ENCODE measurements at places on chromosomes 3 and 15. TPM values are rescaled to one million over a fixed set of nuclear protein-coding genes. Genes with fewer than 3 reads are reported as not detected.

IREB2 gene
- 55.9 TPM for total RNA-seq

FGD5 gene
- total RNA-seq, result not detected

BHLHE40 gene
- 34.1 TPM for total RNA-seq

IDH3A gene
- 47.4 TPM for total RNA-seq

LARP6 gene
- 123 TPM for total RNA-seq

GPR176 gene
- total RNA-seq, result 22.0 TPM

SST gene
- not detected for total RNA-seq

RASL12 gene
- total RNA-seq, result 0.73 TPM

GABRR3 gene
- total RNA-seq, result not detected

CCRL2 gene
- total RNA-seq, result not detected

SERPINI2 gene
- not detected for total RNA-seq

LRRC31 gene
- not detected for total RNA-seq

GOLGA8O gene
- total RNA-seq, result 2.4 TPM

INKA1 gene
- total RNA-seq, result 5.1 TPM

C2CD4A gene
- total RNA-seq, result not detected

TMEM212 gene
- total RNA-seq, result not detected

- no peak for DNase-seq
These were observed 116.3 kb upstream of the DAZL start for GRCh38 chr3:16721494-16721893.

- no peak for DNase-seq
These were observed 657.5 kb downstream of the GRM7 start for GRCh38 chr3:7518456-7518855.

- DNase-seq, result no peak
These were observed 19.7 kb downstream of the SPATA12 start for GRCh38 chr3:57080171-57080570.

- no peak for DNase-seq
These were observed at the start of gene HAPLN3 for GRCh38 chr15:88894819-88895767. Gene HAPLN3 (minus strand): TSS chr15:88895544. CDS start chr15:88887298, 8,246 bp downstream.

- no peak for DNase-seq
These were observed 205.6 kb downstream of the NECTIN3 start for GRCh38 chr3:111277226-111277625.

DNA sequence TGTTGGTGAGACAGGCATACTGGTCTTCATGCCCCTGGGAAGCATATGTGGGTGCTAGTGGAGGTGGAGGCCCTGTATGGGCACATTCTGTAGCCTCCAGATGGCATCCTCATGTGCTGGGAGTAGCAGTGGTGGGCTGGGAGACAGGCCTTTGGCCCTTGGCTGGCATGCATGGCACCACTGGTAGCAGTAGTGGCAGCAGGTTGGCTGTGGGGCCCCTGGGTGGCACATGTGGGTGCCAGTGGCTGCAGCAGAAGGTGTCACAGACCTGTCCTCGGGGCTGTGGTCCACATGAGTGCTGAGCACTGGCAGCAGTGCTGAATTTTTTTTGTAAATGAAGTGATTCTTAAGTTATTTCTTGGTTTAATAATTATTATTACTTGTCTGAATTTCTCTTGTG, 71.2 kb downstream of the TNFAIP8L3 start:
- no peak for DNase-seq

DNA sequence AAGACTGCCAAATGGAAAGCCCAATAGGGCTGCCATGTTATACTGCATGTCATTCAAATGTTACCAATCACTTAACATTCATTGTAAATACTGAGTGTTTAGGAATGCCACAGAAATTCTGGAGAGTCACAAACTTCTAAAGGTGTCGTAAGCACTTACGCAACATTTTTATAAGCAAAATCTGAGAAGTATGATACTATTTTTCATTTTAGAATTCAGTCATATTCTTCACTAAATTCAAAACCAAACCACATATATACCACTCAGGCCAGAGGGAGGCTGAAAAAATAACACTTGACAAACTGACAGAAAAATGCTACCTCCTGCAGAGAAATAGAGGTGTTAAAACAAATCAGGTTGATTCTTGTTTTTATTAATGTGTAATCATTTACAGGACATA, 89.8 kb downstream of the THBS1 start:
- DNase-seq, result no peak

GRCh38 chr3:149460117-149460516, 14.4 kb upstream of the TM4SF4 start:
- no peak for DNase-seq

GRCh38 chr3:85433319-85433718, 474.5 kb downstream of the CADM2 start:
- no peak for DNase-seq

DNA sequence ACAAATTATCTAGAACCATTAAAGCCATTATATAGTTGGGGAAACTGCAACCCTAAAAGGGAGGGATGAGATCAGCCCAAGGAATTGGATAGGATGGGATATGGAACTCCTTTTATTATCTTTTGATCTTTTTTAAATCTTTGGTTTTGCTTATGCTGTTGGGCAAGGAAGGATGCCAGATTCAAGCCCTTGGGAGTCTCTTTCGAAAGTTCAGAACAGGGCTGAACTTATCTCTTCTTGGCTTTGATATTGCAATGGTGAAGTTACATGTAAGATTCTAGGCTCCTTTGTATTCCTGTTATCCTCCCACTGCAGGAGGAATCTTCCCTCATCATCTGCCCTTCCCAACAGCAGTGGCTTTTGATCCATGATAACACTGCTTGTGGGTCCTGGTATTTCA, 10.0 kb upstream of the SLC22A13 start:
- no peak for DNase-seq

DNA sequence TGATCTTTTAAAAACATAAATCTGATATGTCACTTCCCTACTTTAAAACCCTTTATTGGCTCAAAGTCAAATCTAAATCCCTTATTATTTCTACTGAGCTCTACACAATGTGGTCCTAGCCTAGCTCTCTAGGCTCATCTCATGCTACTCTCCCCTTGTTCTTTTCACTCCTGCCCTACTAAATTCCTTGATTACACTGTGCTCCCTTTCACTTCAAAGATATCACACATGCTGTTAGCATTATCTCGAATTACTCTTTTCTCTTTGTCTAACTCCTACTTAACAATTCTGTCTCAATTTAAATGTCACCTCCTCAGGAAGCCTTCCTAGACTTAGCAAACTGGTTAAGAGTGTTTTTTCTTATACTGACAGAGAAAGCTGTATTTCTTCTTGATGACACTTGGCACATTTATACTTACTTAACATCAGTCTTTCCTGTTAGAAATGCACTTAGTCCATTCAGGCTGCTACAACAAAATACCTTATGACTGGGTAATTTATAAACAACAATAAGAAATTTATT, 102.0 kb downstream of the SCAPER start:
- DNase-seq, result no peak

GRCh38 chr3:170076715-170077238, 39.0 kb downstream of the GPR160 start:
- DNase-seq, result no peak

- no peak for DNase-seq
These were observed 31.6 kb upstream of the ZNF770 start for GRCh38 chr15:35019404-35020327.

- no peak for DNase-seq
These were observed 23.6 kb upstream of the BCL2A1 start for GRCh38 chr15:79994615-79995014.

GRCh38 chr15:61422773-61423172, 193.7 kb upstream of the RORA start:
- DNase-seq, result no peak

GRCh38 chr3:127899200-127899599, 15.8 kb upstream of the KBTBD12 start:
- no peak for DNase-seq

- DNase-seq, result no peak
These were observed 68.9 kb upstream of the TNFSF10 start for GRCh38 chr3:172591876-172592771.

- no peak for DNase-seq
These were observed 4.7 kb upstream of the COPB2 start for GRCh38 chr3:139394116-139394515.

- DNase-seq, result no peak
These were observed 19.1 kb downstream of the TRNT1 start for GRCh38 chr3:3145831-3146230.

DNA sequence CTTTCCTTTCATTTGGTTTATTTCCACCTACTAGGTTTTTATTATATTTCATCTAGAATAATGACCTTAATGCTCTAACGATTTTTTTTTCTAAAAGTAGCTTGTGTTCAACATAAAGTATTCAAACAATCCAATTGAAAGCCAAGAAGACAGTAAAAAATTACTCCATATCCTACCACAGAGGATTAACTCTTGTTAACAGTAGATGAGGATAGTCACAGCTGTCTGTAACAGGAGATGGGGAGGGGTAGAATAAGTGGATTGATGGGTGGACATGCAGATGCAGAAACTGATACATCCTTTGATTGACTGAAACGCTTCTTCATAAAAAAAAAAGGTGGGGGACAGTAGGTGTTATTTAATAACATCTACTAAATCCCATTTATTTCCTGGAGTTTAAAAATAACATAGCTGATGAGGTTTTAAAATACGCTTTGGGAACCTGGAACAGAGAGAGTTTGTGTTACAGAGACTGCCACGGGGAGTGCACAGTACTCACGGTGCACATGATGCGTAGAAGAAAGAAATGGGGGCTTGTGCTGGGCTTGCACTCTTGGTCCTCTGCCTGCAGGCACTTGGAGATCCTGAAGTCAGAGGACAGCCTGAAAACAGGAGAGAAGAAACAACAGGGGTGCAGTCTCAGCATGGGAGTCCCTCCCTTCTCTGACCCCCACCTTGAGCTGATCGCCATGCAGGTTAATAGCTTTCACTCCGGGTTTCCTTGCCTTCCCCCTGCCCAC, 226.7 kb downstream of the THSD4 start:
- DNase-seq, result no peak

- DNase-seq, result no peak
These were observed 35.4 kb upstream of the DUSP7 start for GRCh38 chr3:52091586-52092270.

DNA sequence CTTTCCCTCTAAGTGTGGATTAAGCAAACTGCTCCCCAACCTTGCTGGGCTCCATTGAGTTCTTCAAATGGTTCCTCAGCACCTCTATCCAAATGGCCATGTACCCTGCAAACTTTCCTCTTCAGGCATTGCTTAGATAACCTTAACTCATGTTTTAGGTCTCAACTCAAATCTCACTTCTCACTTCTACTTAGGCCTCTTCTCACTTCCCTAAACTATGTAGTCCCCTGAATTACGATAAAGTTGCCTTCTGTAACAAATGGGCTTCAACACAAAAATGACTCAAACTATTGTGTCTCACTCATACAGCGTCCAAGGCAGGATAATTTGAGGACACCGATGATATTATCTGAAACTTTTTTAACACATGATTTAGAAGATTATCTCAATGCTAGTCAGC, 62.4 kb upstream of the STAC start:
- no peak for DNase-seq

GRCh38 chr3:166060789-166061479, 223.7 kb upstream of the BCHE start:
- no peak for DNase-seq

DNA sequence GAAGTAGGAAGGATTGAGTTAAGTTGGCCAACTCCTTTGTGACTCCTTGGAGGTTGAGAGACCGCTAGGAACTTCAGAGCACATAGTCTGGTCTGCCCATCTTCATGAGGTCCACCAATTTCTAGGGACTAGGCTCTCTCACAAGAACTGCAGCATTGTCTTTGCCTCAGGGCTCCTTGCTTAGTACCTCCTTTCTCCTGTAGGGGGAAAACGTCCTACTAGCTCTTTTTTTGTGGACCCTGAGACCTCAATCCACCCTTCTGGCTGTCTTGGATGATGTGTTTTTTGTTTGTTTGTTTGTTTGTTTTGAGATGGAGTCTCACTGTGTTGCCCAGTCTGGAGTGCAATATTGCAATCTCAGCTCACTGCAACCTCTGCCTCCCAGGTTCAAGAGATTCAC, 21.6 kb downstream of the REC114 start:
- no peak for DNase-seq

GRCh38 chr3:189053322-189053721, 118.4 kb upstream of the TPRG1 start:
- no peak for DNase-seq

- DNase-seq, result no peak
These were observed 15.3 kb downstream of the IGDCC3 start for GRCh38 chr15:65362491-65362890.
